ENCODE measurements at places on chromosomes 3 and 15.

GRCh38 chr15:98898122-98898521 lies 109.5 kb downstream of the PGPEP1L start:
- no peak for DNase-seq

DNA sequence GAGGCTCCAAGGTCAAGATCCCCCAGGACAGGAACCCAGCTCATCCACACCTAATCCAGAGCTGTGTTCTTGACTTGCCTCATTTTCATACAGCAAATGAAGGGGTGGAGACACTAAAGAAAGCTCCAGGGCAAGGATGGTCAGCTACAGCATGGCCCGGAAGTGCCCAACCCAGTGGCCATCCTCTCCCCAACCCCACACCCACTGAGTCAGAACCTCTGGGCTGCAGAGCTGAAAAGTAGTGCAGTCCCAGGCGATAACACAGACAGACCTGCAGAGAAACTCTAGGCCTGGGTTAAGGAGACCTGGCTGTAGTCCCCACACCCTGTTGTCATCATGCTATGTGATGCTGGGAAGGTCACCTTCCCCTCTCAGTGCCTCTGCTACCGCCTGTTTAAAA lies 85.3 kb downstream of the SEMA5B start:
- no peak for DNase-seq

- DNase-seq = peak; percentile 5
Observed at GRCh38 chr3:21620511-21621155, 130.4 kb downstream of the ZNF385D start.

GRCh38 chr3:52609316-52609815 lies 73.0 kb downstream of the UQCC5 start:
- no peak for DNase-seq

DNA sequence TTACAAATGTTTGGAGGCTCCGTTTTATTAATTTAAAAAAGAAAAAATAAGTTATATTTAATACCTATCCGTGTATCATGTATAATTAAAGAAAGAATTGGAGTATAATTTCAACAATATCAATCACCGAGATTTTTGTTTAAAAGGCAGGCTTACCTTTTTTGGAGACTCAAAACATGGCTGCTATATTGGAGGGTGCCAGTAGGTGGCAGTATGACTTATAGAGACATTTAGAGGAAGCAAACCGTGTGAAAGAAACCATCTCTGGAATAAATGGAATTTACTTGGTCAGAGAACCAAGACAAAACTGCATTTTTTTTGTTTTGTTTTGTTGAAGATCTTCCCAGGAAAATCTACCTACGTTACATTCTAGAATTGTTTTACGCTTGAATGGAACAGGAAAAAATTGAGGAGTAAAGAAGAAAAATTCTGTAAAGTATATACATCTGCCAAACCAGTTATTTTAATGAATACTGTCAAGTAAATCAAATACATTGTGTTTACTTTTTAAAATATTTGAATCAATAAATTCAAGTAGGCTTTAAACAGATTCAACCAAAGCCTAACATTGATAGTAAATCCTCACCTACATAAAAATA lies 802.6 kb upstream of the ALCAM start:
- peak; percentile 66 for DNase-seq

- no peak for DNase-seq
Observed at GRCh38 chr3:105555206-105555605, 188.5 kb downstream of the ALCAM start.
